Activated T-cell treated with anti-CD3 and anti-CD28 coated beads, Interleukin-2, amount 50 U/mL, for 48 hours (primary cell): ENCODE measurements at places on chromosomes 2 and 18.

DNA sequence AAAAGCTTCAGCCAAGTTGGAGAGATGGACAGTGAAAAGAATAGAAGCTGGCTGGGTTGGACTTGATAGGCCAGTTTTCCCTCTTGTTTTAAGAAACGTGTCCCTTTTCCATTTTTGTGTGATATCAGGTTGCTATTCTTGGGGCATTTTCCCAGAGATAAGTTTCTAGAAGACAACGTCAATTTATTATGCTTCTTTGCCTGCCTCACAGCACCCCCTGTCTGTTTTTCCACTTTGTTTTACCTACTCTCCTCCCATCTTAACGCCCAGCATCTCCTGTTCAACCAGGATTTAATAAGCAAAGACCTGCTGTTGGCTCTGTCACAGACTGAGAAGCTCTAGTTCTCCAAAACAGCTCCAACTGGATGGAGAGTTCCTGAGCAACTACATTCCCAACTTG is 317.8 kb upstream of the ZNF521 start:
- no peak for DNase-seq

GRCh38 chr2:216491793-216492596 is 6.6 kb upstream of the RPL37A start:
- no peak for DNase-seq

GRCh38 chr2:164691346-164691887 is 70.1 kb upstream of the GRB14 start:
- no peak for DNase-seq

DNA sequence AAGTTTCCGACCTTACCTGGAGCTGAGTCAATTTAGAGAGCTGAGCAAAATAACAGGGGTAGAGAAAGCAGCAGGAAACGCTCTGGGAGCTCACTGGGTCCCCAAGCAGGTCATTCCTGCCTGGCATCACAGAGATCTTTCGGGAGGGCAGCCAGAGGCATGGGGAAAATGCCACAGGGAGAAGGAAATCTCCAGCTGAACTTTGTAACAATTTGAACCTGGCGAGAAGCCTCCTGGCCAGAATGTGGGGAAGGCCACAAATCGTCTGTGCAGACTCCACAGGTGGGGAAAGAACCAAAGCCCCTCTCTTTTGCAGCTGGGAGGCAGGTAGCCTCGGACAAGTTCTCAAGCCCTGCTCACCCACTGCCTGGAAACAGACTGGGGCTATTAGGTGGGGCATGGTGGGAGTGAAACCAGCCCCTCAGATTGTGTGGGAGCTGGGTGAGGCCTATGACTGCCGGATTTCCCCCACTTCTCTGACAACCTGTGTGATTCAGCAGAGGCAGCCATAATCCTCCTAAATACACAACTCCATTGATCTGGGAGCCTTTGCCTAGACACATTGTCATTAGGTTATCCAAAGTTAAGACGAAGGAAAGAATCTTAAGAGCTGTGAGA is 53.9 kb downstream of the INO80D start:
- no peak for DNase-seq

DNA sequence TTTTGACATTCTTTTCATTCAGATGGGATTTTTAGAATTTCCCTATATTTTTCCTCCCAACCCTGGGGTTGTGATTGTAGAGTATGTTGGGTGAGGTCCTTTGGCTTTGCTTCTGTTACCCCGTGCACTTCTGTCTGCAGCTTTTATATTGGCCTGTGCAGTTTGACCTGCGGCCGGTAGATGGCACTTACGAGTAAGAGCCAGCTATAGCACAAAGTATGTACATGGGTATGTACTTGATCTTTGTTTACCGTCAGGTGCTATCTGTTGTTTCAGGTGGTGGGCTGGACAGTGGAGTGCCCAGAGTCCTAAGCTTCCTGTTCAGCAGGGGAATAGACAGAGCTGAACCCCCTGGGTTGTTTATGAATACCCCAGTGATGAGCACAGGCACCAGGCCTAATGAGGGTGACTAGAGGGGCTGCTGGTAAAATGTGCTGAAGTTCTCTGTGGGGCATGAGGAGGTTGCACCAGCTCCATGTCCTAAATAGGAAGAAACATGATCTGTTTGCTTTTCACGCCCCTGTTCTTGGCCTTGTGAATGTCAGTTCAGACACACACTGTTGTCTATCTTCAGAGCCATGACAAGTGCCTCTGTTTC is 58.9 kb upstream of the THUMPD2 start:
- peak; percentile 25 for DNase-seq

- peak; percentile 48 for DNase-seq
These were observed 22.1 kb downstream of the ABHD3 start for GRCh38 chr18:21682371-21683051.

- DNase-seq: peak; percentile 69
These were observed 5.1 kb downstream of the NCK2 start for GRCh38 chr2:105749583-105750400.

GRCh38 chr2:27967076-27967475 is 76.5 kb downstream of the BABAM2 start:
- DNase-seq: no peak

GRCh38 chr18:64402636-64403035 is 253.7 kb upstream of the LINC00305 start:
- no peak for DNase-seq

GRCh38 chr2:2464643-2465042 is 133.6 kb upstream of the MYT1L start:
- no peak for DNase-seq

GRCh38 chr2:230209422-230210051 is 10.2 kb downstream of the SP110 start:
- DNase-seq: no peak

DNA sequence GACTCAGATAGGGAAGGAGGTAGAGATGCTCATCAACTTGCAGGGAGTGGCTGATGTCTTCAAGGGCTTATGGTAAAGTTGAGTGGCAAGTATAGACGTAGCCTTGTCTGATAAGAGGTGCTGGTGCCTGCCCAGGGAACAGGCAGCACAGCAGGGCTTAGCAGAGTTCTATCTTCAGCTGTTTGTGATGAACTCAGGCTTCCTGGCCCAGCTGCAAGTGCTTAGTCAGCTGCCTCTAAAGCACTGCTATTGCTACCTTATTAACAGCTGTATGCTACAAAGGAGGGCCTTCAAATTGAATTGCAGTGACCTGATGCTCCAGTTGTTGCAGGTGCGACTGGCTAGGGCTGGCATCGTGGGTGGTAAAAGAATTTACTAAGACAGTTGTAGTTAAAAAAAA is 82.1 kb downstream of the TSN start:
- DNase-seq: no peak

DNA sequence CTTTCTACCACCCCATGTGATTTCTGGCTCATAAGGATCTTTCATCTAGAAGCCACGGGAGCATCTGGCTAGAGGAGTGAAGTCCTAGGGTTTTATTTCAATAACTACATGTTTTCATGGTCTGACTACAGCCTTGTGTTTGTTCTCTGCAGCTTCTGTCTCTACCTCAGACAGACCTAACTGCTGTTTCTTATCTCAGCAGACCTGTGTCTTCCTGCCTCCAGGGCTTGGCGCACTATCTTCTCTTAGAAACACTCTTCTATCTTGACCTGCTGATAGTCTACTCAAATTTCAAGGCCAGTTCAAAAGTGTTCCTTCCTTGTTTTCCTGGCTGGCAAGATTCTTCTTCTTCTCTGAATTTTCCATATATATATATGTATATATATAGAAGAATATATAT is 11.0 kb upstream of the TRIB2 start:
- DNase-seq: no peak

DNA sequence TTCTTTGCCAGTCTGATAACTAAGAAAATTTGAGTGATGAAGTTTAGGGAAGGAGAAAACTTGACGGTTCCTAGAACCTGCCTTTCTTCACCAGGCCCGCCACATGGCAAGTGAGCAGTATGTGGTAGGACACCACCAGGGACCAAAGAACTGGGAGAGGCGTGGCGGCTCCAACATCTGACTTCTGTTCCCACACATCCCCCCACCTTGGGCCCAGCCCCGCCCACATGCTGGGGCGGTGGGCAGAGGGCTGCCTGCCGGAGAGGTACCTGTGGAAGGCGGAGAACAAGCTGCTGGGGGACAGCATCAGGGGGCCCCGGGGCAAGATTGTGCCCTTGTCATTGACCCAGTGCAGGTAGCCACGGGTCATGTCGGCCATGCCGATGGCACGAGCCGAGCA is 75.0 kb downstream of the EMILIN2 start:
- no peak for DNase-seq

GRCh38 chr18:77763530-77764145 is 514.0 kb downstream of the GALR1 start:
- no peak for DNase-seq

DNA sequence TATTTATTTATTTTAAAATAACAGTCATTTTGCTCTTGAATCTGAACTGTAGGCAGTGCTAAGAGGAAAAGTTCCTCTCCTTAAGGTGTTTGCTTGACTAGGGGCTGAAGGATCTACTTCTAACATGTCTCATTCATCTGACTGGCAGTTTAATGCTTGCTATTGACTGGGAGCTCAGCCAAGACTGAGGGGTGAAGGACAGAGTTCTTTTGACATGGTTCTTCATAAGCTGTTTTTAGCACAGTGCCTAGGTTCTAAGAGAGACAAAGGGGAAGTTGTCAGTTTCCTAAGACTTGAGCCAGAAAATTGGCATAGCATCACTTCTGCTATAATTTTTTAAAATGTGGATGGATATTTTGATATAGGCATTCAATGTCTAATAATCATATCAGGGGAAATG is 73.0 kb downstream of the COMMD1 start:
- DNase-seq: no peak

- no peak for DNase-seq
These were observed 174.5 kb downstream of the MYCN start for GRCh38 chr2:16114836-16115235.

DNA sequence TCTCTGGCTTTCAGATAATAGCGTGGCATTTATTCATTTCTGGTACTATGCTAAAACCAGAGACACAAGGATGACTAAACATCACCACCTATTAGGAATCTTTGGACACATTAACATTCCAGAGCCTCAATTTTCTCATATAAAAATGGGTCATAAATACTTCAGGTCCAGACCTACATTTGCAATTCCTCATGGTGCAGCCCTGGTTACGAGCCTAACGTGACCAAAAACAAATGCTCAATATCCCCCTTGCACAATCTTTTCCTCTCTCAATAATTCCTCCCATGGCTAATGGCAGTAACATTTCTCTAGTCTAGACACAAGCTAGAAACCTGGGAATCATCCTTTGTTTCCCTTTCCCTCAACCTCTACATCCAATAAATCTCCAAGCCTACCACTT is 112.8 kb upstream of the NABP1 start:
- DNase-seq: no peak

DNA sequence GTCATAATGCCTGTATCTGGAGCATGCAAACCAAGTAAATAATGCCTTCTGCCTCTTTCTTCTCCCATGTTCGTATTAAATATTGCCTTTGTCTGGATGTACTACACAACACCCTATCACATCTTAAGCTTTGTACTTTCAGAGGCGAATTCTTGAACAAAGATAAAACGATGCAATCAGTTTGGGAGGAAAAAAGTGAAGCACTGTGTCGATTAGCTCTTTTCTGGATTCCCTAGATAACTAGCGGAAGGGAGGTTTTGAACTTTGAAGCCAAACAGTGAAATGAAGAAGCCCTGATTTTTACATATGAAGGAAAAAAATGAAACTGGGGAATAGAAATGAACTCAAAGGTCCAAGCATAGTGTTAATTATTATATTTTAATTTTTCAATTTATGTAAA is 44.7 kb downstream of the CAVIN2 start:
- no peak for DNase-seq

- no peak for DNase-seq
These were observed 73.4 kb downstream of the SLC66A3 start for GRCh38 chr2:11228692-11229091.

- no peak for DNase-seq
These were observed 130.3 kb upstream of the BCL2L11 start for GRCh38 chr2:110990440-110990839.

GRCh38 chr18:9790261-9790660 is 82.2 kb downstream of the RAB31 start:
- DNase-seq: no peak

- DNase-seq: no peak
These were observed 191.2 kb upstream of the CDH19 start for GRCh38 chr18:66795051-66795450.

- DNase-seq: no peak
These were observed 39.9 kb downstream of the DSEL start for GRCh38 chr18:67476585-67476984.
